ENCODE measurements at places on chromosomes 5 and 9.
A peak's percentile ranks its signal among the peaks of the same experiment; 100 is the strongest.

GRCh38 chr5:177132136-177133095 lies 1.2 kb upstream of the NSD1 start:
- peak; percentile 15 for DNase-seq

DNA sequence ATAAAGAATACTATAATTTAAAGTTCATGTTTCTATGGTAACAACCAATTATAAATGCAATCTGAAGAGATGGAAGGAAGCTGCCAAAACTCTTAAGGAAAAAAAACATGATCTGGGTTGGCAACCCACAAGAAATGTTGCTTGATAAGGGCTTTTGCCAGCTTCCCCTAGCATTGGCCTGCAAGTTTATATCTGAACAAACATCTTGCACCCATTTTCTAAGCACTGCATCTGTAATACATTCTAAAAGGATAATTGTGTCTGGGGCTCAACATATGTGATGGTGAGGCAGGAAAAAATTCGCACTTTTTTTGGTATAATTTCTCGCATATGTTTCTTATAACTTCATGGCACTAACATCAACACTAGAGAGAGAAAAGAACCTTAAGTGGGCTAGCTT lies 276.4 kb downstream of the FBXL7 start:
- DNase-seq, result no peak

DNA sequence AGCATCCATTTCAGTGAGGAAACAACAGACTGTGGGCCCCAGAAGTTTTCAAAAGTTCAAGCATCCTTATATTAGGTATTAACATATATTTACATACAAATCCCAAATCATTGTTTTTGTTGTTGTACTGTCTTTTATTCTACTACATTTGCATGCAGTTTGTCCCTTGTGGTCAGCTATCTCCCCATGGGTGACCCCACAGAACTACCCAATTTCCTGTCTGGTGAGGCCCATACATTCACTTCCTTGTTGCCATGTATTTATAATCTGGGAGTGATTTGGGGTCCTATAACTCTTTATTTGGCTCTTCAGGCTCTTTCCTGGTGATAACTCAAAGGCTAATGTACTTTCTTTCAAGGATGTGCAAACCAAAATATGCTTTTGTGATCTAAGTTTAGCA lies 3.3 kb upstream of the CD180 start:
- DNase-seq, result no peak

DNA sequence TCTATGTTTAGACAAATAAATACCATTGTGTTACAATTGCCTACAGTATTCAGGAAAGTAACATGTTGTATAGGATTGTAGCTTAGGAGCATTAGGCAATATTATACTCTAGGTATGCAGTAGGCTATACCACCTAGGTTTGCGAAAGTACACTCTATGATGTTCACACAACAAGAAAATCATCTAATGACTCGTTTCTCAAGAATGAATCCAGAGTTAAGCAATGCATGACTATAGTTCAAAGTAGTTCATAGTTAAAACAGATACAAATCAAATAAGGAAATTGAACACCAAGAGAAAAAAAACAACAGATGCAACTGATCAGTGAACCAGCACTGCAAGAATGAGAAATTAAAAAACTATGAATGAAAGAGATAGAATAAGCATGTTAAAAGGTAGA lies 27.6 kb upstream of the ABLIM3 start:
- DNase-seq, result no peak

GRCh38 chr9:128061275-128061960 lies 5.7 kb downstream of the NAIF1 start:
- no peak for DNase-seq

- no peak for DNase-seq
These were observed 591.8 kb upstream of the CLINT1 start for GRCh38 chr5:158450751-158451171.

DNA sequence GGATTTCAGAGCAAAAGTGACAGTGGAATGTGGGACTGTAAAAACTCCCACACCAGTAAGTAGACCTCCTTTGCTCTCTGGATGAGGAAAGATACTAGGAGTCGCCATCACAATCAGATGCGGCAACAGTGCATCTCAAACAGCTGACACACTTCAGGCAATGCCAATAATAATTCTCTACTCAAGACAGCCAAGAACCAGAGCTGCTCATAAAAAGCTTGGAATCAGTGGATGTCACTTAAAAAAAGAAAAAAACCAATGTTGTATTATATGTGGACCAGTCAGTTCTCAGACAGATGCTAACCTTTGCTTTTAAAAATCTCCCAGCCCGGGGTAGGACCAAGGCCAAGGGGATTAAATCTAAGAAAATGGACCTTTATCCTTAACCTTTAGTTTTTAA lies 185.0 kb downstream of the GNA14 start:
- no peak for DNase-seq

GRCh38 chr9:35660966-35661415 lies 2.9 kb downstream of the CCDC107 start:
- peak; percentile 30 for DNase-seq

DNA sequence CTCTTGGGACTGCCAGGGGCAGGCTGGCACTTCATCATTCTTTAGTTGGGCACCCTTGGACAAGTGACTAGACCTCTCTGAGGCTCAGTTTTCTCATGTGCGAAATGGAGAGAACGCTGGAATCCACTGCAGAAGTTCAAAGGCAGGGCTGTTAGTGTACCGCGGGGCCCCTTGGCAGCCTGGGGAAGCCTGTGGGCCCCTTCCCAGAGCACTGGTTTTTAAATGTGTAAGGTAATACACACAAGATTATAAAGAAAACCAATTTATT lies 209.5 kb upstream of the MVB12B start:
- no peak for DNase-seq

GRCh38 chr5:132073231-132074013 lies at the start of gene CSF2:
TSS of gene CSF2 (plus strand) at chr5:132073789. CDS start at chr5:132073824, 35 bp downstream.
- no peak for DNase-seq

DNA sequence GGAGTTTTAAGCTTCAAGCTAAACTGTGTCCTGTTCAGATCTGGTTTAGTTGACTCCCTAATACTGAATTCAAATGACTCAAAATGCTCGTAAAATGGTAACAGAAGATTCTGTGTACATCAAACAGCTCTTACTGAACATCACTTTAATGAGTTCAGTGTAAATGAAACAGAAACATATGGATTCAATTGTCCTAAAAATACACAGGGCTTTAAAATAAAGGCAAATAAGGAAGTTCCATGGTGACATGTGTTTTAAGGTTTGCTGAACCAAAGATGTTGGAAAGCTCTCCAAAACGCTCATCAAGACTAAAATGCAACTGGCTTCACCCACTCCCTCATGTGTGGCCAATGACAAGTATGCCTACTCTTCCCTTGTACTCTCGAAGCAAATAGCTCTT lies 340.0 kb upstream of the PIK3R1 start:
- DNase-seq, result no peak

DNA sequence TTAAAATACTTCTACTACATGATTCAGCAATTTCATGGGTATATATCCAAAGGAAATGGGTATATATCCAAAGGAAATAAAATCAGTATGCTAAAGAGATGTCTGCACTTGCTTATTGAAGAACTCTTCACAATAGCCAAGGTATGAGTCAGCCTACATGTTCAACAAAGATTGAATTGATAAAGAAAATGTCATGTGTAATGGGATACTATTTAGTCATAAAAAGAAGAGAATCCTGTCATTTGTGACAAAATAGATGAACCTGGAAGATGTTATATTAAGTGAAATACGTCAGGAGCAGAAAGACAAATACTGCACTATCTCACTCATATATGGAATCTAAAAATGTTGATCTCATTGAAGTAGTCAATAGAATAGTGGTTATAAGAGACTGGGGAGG lies 944.5 kb upstream of the CTNND2 start:
- no peak for DNase-seq

DNA sequence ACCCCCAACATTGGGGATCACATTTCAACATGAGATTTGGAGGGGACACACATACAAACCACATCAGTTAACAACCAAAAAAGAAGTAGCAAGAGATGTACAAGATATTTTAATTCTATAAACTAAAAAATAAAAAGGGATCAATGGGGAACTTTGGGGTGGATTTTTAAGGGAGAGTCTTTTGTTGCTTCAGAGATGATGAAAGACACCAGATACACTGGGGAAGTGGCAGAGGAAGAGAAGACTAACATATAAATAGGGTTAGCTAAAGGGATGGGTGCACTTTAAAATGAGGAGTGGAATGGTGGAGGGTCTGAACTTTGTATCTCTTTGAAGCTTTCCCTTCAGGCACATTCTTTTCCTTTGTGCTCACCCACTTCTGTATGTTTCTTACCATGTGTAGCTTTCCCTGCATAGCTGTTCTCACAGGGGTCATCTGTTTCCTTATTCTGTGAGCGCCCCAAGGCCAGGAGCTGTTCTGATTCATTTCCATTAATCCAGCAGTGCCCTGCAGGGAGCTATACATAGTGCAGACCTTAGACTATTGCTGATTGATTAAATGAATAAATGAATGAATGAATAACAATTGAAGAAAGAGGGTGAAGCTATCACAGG lies 531.6 kb upstream of the KLF4 start:
- DNase-seq, result no peak

DNA sequence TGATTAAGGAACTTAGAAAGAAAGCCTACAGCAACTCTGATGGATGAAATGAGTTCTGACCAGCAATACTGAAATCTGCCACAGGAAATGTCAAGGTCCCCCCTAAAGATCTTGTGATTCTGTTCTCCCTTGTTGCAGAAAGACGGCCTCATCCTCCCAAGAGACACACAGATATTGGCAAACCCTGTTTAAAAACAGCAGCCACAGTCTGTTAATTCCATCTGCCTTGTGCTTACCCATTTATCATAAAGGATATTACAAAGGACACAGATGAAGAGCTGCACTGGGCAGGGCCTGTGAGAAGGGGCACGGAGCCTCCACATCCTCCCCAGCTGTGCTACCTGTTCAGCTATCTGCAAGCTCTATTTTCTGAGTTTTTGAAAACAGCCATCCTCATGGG lies 15.2 kb downstream of the RAPGEF1 start:
- DNase-seq, result no peak

GRCh38 chr5:105088961-105089360 lies 1526.4 kb upstream of the NUDT12 start:
- DNase-seq, result no peak
